SHP77 (cell line): ENCODE measurements at places on chromosomes 1 and 21.

GRCh38 chr1:7770669-7770996 is 463 bp upstream of the VAMP3 start:
- DNase-seq: no peak

DNA sequence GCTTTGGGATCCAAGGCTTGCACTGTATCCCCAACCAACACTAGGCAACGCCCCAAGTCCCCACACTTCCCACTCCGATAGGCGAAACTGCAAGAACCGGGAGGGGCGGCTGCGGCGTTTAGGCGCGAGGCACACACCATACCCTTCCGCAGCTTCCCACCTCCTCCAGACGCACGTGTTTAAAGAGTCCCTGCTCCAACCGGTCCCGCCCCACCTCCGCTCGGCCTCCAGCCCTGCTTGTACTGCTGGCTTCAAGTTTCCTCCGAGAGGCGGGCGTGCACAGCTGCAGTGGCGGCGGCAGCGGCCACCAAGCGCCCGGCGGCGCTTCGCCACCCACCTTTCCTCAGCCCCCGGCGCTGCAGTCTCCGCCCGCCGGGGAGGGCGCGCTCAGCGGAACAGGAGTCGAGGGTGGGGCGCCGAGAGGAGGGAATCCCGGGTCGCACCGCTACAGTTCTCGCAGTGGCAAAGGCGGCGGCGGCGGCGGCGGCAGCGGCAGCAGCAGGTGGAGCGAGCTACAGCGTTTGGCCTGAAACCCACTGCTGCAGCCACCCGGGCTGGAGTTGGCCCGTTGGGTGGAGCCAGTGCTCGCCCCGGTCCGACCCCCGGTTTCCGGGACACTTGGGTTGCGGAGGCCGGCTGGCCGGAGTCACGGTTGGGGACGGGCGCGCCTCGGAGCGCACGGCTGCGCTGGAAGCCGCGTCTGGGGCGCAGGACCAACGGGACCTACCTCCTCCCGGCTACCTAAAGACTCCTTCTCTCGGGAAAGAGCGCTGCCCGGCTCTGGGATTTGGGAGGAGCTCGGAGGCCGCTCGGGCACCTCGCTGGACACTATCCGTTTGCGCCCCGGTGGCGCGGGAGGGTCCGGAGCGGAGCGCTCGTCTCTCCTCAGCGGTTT is at the start of gene CNIH3:
CNIH3 (plus strand) TSS at position 457 of the 895 bp plus-strand sequence. CDS start 858 bp downstream, outside the sequence.
- peak; percentile 14 for DNase-seq

- no peak for DNase-seq
Observed at GRCh38 chr1:172638885-172639831, 19.7 kb upstream of the FASLG start.

GRCh38 chr1:177723533-177723932 is 246.3 kb downstream of the SEC16B start:
- DNase-seq: no peak

DNA sequence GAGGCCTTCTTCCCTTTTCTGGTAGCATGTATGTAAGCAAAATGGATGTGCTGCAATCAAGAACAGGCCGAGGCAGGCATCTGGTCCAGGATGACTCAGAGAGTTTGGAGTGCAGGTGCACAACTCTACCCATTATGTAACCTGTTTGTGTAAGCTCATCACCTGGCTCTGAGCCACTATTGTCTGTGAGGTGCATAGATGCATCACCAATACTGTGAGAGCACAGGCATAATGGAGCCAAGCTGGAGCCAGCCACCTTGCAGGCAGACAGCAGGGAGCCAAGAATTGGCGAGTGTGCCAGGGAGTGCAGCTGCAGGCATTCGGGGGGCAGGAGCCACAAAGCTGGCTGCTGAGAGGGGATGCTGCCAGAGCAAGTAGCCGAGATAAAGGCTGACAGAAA is 549.9 kb upstream of the RGS18 start:
- DNase-seq: peak; percentile 96

- no peak for DNase-seq
Observed at GRCh38 chr1:81004011-81004410, 796.7 kb upstream of the ADGRL2 start.

DNA sequence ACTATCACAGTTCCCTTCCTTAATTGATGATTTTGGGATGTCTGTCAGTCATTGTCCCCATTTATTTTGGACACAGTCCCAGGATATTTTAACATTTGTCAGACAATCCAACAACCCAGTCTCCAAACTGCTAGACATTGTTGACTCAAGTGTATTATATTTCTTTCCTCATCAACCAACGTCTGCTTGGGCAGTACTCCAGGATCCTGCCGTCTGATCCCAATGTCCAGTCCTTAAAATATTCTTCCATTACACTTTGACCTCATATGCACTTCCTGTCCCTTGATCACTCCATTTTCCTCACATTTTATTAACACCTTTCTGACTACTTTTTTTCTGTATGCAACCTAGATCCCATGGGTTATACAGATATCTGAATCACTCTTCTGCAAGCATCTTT is 39.8 kb upstream of the KIAA0040 start:
- no peak for DNase-seq

DNA sequence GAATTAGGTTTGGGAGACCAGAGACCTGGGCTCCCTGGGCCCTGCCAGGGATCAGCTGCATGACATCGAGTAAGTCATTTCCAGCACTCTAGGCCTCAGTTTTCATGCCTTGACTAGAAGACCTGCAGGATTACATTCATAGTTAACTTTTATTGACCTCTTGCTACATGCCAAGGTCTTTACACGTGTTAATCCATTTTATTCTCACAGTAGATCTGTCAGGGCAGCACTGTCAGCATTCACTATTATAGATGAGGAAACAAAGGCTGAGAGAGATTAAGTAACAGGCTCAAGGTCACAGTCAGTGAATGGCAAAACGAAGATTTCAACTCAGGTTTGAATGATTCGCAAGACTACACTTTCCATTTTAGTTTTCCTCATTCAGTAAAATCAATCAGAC is 37.0 kb downstream of the PGM1 start:
- no peak for DNase-seq

GRCh38 chr1:5682626-5683225 is 309.5 kb downstream of the NPHP4 start:
- DNase-seq: no peak

DNA sequence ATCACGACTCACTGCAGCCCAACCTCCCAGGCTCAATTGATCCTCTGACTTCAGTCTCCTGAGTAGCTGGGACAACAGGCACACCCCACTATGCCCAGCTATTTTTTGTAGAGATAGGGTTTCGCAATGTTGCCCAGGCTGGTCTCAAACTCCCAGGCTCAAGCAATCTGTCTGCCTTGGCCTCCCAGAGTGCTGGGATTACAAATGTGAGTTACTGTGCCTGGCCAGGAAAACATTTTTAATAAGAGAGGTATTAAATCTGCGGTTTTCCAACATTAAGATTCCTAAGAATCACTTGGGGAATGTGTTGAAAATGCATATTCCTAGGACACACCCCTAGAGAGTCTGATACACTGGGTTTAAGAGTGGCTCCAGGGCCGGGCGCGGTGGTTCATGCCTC is 8.7 kb downstream of the CSF1 start:
- DNase-seq: no peak

DNA sequence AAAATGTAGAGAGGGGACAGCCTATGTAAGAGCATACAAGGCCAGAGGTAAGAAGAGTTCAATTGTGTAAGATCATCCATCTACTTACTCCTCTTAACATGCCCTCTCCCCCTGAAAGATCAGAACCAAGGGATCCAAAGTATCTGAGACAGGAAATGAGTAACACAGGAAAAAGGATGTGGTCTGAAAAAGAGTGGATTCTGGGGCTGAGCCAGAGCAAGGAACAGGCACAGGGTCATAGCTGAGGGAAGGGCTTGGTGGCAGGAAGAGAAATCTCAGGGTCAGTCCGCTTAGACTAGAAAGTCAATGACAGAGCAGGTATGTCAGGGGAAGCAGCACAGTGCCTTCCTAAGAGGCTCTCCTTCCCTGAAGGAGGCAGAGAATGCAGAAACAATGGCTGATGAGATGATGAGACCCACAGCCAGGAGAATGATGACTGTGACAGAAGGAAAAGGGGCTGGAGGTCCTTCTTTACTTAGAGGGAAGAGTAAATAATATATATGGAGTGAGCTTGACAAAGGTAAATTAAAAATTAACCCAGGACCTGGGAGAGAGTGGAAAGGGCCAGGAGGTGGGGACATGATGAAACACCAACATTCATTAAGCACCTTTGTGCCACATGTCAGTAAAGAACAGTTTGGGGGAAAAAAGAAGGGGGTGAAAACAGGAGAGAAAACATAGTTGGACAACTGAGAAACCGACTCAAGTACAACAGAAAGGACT is 26.2 kb upstream of the A3GALT2 start:
- DNase-seq: no peak

GRCh38 chr1:12511128-12511484 is 106.9 kb downstream of the DHRS3 start:
- DNase-seq: no peak

GRCh38 chr1:208002078-208002477 is 91.2 kb upstream of the CD34 start:
- DNase-seq: no peak

- no peak for DNase-seq
Observed at GRCh38 chr1:219503604-219504003, 109.3 kb downstream of the ZC3H11B start.

GRCh38 chr1:20072771-20073170 is 2.8 kb downstream of the PLA2G5 start:
- no peak for DNase-seq

DNA sequence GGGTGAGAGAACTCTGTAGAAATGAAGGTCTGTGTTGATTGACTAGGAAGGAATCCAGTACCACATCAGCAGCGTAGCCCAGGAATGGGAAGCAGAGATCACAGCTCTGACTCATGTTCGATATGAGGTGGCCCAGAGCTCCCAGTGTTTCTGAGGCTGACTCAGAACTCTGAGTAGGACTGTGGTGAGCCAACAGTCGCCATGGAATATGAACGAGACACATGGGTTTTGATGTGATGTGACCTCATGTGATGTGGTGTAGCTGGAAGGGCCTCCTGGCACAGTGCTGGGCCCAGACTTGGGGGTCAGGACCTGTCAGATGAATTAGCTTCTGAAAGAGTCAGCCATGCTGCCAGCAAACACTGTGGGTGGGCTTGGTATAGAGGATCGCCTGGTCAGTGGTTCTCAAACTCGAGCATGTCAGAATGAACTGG is 237.0 kb downstream of the MRPL39 start:
- no peak for DNase-seq

- DNase-seq: no peak
Observed at GRCh38 chr1:94901841-94902240, 25.1 kb downstream of the CNN3 start.

DNA sequence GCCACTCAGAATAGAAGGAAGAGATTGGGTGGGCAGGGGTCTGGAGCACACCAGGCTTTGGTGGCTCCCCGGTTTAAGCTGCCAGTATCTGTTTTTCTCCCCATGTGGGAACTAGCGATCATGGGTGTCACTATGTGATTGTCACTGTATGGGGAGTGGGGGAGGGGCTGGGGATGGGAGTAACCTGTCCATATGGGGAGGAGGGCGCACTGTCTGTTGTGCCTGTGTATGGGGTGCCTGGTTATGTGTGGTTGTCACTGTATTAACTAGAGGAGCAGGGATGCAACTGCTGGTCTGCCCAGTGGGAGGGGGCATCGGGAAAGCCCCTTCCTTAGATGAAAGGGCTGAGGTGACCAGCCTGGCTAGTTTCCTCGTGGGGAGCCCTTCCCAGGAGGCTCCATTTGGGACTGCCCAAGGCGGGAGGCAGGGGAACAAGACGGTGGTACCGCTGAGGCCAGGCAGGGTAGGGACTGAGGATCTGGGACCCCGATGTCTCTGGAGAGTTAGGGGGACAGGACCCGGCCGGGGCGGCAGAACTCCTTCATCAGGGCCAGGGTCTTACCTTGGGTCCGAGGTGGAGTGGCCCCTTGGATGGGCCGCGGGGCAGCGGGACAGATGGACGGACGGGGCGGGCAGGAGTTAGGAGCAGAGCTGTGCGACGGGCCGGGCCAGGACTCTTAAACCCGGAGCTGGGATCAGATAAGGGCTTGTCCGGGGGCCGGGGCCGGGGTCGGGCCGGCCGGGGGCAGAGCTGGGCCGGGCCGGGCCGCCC is at the start of gene KCNJ10:
KCNJ10 (minus strand) TSS at position 701 of the 772 bp plus-strand sequence. CDS start 27,628 bp downstream, outside the sequence.
- no peak for DNase-seq

- DNase-seq: no peak
Observed at GRCh38 chr1:68185743-68186142, 46.6 kb downstream of the WLS start.

GRCh38 chr1:89287181-89288050 is 14.8 kb upstream of the GBP5 start:
- DNase-seq: no peak

DNA sequence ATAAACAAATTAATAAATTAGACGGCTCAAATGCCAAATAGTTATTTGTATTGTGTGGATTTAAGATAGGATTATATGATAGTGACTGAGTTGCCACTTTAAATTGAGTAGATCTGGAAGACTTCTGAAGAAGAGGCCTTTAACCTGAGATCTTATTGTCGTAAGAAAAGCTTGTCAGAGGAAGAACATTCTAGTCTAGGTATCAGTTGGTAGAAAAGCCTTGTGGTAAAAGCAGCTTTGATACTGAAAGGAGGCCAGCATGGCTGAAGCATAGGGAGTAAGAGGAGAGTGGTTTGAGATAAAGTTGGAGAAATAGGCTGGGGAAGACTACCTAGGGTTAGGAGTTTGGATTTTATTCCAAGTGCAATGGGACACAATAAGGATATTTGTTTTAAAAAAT is 29.1 kb downstream of the SLC30A7 start:
- DNase-seq: no peak

GRCh38 chr1:47738560-47739182 is 258.5 kb downstream of the TRABD2B start:
- DNase-seq: peak; percentile 3

DNA sequence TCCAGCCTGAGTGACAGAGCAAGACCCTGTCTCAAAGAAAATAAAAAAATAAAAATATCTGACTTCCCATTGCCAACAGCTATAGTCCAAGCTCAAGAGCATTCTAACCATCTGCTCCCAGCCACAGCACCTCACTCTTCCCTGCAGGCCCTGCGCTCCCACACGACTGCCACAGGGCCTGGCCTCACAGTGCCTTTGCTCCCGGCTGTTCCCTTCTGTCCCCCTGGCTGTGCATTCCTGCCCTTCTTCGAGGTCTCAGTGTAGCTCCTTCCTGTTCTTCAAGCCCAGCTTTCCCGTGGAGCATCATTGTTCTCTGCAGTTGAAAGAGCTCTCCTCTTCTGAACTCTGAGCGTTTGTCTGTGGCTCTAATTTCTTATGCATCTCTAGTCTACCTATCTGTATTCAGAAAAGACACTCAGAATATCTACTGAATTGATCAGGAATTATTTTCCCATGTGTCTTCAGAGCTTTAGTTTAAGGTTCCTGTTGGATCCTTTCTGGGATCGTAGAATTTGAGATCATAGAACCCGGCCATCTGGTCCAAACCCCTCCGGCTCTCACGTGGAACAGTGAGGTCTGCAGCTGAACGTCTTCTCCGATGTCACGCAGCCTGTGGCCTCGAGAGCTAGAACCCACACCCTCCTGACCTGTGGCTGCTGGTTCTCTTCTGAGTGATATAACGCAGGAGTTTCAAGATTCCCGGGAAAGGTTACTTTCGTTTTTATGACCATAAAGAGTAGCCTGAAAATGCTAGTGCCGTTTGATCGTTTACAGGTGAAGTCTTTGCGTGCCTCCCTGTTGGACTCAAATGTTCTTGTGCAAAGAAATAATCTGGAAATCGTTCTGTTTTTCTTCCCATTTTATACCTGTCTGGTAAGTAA is 54.4 kb downstream of the DOP1B start:
- DNase-seq: no peak

GRCh38 chr1:54111624-54112023 is 41.2 kb downstream of the CDCP2 start:
- DNase-seq: no peak
